ENCODE measurements at places on chromosomes 4 and X.

GRCh38 chrX:119828446-119828845 lies 24.3 kb downstream of the UPF3B start:
- DNase-seq: no peak

DNA sequence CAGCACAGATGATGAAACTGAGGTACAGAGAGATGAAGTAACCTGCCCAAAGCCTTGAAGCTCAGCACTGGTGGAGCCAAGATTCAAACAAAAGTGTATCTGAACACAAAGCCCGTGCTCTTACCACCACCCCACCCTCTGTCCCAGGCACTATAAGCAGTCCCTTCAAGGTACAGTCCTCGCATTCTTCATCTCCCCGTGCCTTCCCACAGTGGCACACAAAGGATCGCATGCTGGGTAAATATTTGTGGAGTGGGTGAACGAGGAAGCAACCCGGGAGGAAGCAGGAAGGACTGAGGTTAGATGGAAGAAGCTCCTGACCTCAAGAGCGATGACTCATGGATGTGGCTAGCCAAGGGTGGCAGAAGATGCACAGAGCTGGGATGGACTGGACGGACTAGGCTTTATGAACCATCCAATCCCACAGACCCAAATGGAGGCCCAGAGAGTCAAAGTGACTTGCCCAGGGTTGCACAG lies 18.4 kb downstream of the IQSEC2 start:
- DNase-seq: no peak

- DNase-seq: no peak
These were observed 712.3 kb downstream of the C4orf33 start for GRCh38 chr4:129808242-129808641.

DNA sequence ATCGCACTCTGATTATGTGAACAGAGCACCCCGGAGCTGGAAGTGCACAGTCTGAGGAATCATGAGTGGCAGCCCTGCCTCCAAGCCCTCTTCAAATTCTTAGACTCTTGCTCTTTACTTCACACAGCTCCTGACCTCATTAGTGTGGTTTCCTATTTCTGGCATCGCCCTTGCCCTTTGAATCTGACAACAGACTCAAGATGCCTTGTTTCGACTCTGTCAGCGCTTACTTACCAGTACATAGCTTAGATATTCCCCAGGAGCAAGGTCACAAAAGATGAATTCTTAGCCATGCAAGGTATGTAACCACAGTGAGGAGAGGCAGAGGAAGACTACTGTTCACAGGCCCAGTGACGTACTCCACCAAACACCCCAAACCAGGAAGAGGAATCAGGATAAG lies 167.2 kb downstream of the KDR start:
- no peak for DNase-seq

DNA sequence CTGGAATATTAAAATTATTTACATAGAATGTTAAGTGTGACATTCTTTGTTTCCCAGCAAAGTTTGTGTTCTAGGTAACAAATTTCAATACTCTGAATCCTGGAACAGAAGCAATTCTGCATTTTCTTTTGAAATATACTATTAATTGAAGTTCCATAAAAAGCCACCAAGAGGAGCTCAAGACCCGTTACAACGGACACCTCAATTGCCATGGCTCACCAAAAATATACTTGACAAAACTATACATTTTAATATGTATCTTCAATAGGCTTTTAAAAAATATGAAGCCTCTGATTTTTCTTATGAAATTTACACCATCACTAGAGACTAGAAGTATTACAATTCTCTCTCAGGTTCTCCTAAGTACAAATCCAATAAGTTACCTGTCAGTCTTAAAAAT lies 111.4 kb downstream of the NYX start:
- no peak for DNase-seq

DNA sequence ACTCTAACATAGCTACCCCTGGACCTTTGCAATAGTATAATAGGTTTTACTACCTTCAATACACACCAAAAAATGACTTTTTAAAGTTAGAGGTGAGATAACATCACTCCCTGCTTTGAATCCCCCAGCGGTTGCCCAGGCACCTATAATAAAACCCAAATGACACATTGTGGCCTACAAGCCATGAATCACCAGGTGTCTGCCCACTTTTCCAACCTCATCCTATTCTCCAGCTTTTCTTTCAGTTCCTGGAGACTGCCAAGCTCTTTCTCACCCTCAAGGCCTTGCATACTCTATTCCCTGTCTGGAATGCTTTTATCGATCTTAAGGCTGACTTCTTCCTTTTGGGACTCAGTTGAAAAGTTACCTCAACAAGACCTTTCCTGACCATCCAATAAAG lies 16.4 kb upstream of the PRSS48 start:
- DNase-seq: no peak

GRCh38 chrX:43707812-43708548 lies 51.9 kb downstream of the MAOA start:
- DNase-seq: no peak

DNA sequence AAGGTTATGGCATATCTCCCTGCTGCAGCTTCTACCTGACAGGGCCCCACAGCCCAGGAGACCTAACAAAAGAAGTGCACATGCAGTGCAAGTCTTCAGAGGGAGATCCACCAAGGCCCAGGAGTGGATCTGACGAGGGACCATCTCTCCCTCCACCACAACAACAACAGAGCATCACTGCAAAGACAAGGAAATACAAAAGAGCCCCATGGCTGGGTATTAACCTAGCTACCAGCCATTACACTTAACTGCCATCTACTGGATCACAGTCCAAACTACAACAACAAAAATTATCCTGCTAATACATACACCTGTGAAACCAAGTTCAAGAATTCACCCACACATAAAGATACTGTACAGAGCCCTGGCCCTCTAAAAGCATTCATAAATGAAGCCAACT lies 280.2 kb upstream of the SLC7A11 start:
- DNase-seq: no peak

DNA sequence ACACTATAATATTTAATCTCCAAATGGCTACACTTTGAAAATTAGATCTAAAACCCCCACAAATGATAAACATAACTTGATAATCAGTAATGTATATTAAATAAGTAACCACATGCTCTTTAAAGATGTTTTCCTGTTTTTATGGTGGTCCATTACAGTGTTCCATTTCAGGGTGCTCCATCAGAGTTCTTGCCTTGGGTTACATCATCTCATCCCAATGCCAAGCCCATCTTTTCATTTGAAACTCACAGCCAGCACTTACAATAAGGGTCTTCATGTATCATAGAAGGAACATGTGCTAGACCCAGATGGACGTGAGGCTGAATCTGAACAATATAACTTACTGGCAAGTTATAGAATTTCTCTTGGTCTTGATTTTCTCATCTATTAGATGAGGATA lies 10.5 kb upstream of the PAQR3 start:
- no peak for DNase-seq

DNA sequence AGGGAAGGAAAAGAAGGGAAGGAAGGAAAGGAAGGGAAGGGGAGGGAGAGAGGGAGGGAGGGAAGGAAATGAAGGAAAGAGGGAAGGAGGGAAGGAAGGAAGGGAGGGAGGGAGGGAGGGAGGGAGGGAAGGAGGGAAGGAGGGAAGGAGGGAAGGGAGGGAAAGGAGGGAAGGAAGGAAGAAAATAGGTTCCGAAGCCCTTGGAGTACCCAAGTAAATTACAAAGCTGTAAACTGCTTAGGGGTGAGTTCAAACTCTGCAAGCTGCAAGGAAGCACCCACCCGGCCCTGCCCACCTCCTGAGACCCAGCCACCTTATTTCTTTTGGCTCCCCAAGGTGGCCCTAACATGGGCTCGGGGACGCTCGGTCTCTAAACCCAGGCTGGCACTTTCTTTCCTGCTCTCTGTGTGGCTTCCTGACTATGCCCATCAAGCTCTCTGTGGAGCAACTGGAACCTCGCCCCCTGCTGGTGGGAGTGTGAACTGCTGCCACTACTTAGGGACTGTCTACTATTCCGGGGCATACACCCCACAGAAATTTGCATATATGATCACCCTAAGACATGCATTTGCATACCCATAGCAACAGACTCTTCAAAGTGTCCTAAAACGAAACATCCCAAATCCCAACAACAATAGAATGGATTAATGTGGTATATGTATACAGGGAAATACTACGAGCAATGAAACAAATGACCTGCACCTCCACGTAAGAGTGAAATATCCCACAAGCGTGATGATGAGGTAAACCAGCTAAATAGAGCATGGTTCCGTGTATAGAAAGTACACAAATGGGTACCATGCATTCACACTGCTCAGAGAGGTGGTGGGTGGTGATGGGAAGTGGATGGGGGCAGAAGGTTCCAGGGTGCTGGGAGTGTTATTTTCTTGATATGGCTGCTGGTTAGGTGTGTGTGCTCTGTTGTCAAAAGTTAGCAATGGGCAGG lies 151.7 kb upstream of the TBL1X start:
- DNase-seq: peak; percentile 62

DNA sequence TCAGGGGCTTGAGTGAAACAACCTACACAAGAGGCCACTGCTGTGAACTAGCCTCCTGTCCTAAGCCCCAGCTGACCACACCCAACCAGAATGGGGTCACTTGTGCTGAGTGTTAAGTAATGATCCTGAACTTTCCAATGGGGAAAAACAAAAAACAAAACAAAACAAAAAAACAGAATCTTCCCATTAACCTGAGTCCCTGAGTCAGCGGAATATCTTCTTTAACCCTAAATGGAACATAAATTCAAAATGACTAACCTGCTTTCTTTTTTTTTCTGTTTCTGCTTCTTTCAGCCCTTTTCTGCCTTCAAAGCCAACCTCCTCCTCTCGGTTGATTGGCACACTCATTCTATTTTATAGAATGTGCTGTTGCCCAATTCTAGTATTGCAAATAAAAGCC lies 31.2 kb upstream of the MAGEA8 start:
- no peak for DNase-seq

GRCh38 chrX:13923845-13924244 lies 105.8 kb downstream of the GEMIN8 start:
- no peak for DNase-seq

GRCh38 chrX:150454508-150455214 lies 91.5 kb downstream of the MAMLD1 start:
- DNase-seq: no peak

- DNase-seq: no peak
These were observed 2.9 kb downstream of the ERAS start for GRCh38 chrX:48829016-48829735.

All from hematopoietic multipotent progenitor cell treated with erythropoietin and hydrocortisone succinate and interleukin-3 and kit ligand, for 17 days (in vitro differentiated cells).